Stimulated activated CD8-positive, alpha-beta memory T cell treated with anti-CD3 and anti-CD28 coated beads, Interleukin-7, amount 100 ng/mL, for 1 hour (primary cell): ENCODE measurements at places on chromosomes 7 and 10.

DNA sequence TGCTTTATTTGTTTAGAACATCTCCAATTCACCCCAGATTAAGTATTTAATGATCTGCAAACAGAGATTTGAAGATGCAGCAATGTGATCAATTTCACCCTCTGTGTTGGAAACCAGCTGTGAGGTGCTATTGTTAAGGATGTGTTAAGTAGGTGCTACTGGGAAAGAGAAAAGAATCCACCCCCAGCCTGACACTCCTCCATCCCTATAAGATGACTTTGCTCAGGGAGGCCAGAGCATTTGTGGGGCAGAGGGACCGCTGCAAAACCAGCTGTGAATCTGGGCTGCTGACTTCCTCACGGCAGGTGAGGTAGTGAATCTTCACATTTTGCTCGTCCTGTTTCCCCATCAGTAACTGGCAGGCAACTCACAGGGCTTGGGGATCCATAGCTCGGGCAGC is 297.5 kb downstream of the GFRA1 start:
- DNase-seq, result no peak

GRCh38 chr10:70490142-70490541 is 11.6 kb downstream of the PALD1 start:
- DNase-seq, result no peak

GRCh38 chr10:649445-649797 is 40.0 kb downstream of the DIP2C start:
- no peak for DNase-seq

DNA sequence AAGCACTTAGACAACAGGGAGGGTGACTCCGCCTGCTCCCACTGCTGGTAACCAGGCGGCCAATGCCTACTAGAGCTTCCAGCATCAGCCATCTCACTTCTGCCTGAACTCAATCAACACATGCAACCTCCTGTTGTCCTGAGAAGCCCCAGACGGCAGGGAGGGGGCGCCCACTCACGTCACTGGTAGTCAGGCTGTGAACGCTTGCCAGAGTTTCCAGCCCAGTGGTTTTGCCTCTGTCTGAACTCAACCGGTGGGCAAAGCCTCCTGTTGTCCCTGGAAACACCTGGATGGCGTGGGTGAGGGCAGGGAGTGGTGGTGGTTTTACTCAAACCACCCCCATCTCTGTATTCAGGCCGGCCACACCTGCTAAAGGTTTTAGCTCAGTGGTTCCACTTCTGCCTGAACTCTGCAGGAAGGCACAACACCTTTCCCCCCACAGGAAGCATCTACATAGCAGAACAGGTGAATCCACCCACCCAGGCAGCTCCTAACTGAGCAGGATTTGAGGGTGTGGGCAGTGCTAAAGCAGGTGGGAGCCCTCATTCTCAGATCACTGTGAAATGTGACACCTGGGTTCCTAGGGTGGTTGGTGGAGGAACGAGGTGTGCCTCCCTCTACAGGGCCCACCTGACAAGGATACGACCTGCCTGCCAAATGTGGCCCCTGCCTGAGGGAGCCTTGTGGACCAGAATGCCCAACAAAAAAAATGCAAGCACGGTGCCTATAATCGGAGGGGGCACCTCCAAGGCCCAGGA is 563.0 kb upstream of the SEMA3D start:
- DNase-seq, result no peak

- DNase-seq, result peak; percentile 51
These were observed 1.2 kb downstream of the CALY start for GRCh38 chr10:133335246-133336117.

DNA sequence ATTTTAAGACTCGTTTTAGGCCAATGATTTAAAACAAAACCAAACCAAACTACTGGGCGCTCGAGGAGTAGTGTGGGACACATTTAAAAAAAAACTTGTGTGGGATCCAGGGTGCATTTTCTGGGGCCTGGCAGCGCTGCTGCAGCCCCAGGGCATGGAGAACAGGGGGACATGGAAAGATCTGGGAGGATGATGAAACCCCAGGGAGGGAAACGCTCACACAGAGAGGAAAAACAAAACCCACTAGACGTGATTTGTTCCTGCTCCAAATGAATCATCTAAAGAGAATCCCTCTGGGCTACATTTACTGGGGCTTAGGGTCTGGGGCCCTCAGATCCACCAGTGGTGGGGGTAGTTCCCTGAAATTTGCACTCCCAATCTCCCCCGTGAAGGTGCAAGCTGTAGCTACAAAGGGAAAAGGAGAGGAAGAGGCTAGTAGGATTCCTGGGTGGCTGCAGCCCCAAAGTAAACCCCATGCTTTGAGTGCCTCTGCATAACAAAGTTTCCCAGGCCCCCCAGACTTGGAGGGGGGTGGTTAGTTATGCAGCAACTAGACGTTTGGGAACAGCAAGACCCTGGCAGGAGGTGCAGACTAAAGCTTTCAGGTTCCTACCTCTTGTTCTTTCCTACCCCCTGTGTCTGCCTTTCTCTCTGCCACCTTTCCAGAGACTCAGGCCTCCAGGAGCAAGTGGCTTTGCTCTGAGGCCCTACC is 14.5 kb upstream of the HOXA13 start:
- DNase-seq, result no peak
